ENCODE measurements at places on chromosomes 3 and 15.

- no peak for DNase-seq
Observed at GRCh38 chr3:133578548-133579191, 5.2 kb downstream of the CDV3 start.

DNA sequence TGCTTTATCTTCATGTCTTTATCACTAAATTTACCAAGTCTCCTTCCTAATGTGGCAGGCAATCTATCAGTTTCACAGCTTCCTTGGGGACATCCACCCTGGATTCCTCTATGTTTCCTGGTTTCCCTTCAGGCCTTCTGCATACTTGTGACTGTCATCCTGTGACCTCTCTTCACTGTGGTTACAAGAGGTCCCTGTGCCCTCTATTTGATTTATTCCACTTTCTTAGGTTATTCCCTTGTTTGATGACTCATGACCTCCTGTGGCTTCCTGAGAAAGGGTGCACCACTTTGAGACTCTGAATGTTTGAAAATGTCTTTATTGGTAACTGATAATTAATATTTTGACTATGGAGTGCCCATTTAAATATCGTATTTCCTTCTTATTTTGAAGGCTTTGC lies 60.5 kb upstream of the KY start:
- DNase-seq = no peak

DNA sequence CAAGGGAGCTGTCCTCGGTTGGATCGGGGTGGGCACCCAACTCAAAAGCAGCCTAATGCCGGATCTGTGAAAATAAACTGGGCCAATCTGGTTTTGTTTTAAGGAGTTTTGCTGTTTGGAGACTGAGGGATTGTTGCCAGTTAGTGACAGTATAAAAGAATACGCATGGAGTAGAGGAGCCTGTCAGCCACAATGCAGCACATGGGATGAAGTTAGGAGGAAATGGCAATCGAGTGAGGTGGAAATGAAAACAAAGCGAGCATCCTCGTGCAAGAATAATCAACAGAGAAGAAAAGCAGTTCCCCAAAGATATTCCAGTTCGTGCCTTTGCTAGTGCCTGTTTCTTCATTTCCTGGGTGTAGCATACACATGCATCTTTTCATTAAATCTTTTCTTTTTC lies 108.4 kb upstream of the RORA start:
- DNase-seq = no peak

DNA sequence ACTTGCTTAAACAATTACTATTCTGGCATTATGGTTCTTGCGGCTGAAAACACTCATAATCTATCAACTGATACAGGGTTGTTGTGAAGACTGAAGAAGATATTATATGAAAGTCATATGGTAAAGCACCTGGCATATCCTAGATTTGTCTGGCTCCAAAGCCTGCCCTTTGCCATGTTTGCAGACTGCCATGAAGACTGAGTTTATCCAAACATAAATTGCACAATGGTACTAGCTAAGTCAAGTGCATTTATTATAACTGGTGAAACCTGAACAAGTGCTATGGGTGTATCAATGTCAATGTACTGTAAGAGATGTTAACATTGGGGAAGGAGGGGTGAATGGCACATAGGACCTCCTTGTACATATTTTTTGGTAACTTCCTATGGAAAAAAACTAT lies 87.4 kb upstream of the MEX3B start:
- no peak for DNase-seq

DNA sequence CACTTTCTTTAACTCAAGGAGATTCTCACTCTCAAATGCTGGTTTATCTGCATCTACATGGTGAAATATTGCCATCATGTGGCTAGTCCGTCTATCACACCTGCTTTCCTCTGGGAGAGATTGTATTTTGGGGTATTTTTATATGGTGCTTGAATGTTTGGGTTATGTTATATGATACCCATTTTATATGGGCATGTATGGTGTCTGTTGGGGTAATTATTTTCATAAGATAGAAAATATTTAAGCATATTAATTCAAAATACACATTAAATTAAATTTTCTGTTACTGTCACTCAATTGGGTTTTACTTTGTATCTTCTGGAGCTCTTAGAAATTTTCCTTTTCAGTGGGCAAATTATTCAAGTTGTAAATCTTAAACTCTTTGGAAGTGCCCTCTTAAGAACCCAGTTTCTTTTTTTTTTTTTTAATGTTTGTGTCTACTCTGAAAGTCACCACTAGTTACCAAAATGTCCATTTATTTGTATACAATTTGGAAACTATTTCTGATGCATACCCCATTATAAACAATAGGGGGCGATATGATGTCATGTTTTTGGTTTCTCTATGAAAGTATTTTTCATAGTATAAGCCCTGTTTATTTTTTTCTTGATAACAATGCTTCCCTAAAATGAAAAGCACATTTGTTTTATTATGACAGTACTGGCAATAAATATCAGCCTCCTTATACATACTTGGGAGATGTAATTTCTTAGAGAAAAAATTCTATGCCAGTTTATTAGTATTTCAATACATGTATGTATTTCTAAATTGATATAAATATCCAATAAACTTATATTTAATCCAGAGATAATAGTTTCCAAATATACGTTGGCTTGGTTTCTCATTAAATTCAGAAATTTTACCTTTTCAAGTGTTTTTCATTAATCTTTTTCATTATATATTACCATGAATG lies 36.1 kb upstream of the PLSCR5 start:
- DNase-seq = no peak

DNA sequence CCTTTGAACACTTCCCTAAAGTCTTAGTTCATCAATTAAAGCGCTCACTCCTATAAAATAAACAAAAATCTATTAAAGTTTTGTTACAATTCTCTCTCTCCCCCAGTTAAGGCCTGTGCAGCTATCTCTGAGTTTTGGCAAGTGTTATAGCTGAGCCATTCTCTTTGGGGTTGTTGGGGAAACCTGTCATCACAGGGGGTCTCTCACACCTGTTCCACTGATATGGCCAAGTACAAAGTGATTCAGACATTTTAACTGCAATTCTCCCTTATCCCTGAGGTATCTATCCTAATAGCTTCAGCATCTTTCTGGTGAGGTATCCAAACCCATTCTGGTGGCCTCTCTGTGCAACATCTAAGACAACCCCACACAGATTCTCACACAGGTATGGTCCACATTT lies 116.4 kb downstream of the UNC13C start:
- DNase-seq = no peak

DNA sequence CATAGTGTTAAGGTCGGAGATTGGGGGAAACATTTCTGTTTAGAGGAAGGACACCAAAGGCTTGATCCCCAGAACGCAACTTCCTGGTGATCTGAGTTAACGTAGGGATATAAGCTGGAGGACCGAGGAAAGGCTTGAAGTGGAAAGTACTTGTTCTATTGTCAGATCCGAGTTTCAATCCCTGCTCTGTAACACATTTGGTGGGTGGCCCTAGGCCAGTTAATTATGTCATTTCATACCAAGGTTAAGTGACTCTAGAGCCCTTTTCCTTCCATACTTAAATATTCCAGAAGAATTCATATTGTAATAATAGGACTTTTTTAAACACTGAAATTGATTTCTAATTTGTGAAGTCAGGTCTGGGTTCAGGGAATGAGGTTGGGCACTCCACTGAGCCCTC lies 80.9 kb downstream of the RPLP1 start:
- DNase-seq = no peak

DNA sequence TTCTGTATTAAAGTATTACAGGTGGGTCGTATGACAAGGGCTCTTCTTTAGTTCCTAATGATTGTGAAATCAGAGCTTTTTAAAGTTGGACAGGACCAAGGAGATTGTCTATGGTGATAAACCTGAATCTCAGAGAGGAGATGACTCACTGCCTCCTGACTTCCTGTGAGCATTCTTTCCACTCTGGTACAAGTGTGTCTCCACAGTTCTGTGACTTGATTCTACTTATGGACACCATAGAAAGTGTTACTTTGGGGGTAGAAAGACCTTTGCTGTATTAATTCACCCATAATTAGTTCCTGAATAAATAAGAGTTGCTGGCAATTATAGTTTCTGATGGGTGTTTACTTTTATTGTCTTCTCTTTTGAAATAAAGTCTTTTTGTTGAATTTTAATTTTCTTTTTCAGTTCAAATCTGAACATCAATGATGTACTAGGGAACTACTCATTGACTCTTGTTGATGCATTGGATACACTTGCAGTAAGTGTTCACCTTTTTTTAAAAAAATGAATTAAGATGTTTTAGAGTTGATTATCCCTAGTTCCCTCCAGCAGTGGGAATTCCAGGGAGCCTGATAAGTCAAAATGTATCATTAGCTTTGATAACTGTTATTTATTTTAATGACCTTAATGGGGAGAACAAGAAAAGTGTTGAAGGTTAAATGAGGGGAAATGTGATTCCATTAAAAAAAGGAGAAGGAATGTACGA lies 7.4 kb downstream of the EDEM1 start:
- no peak for DNase-seq

DNA sequence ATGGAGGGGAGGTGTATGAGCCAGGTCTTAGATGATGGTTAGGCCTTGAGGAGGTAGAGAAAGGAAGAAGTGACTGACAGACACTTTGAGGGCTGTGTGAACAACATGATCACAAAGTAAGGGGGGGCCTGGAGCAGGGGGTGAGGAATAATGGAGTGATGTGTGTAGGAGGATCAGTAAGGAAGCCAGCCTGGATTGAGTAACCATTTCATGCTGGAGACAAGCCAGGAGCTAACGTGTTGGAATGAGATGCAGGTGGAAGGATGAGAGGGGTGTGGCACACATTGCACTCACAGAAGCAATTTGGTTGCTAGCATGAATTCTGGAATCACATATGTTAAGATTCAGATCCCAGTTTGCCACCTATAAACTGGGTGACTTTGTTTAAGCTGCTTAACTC lies 65.5 kb downstream of the BBX start:
- no peak for DNase-seq
